NCI-H2029 treated with DMSO at 0.1 percent for 48 hours (cell line): ENCODE measurements at places on chromosomes 2 and 18.

- DNase-seq = no peak
Measured at GRCh38 chr18:11258039-11258610, 108.8 kb upstream of the PIEZO2 start.

DNA sequence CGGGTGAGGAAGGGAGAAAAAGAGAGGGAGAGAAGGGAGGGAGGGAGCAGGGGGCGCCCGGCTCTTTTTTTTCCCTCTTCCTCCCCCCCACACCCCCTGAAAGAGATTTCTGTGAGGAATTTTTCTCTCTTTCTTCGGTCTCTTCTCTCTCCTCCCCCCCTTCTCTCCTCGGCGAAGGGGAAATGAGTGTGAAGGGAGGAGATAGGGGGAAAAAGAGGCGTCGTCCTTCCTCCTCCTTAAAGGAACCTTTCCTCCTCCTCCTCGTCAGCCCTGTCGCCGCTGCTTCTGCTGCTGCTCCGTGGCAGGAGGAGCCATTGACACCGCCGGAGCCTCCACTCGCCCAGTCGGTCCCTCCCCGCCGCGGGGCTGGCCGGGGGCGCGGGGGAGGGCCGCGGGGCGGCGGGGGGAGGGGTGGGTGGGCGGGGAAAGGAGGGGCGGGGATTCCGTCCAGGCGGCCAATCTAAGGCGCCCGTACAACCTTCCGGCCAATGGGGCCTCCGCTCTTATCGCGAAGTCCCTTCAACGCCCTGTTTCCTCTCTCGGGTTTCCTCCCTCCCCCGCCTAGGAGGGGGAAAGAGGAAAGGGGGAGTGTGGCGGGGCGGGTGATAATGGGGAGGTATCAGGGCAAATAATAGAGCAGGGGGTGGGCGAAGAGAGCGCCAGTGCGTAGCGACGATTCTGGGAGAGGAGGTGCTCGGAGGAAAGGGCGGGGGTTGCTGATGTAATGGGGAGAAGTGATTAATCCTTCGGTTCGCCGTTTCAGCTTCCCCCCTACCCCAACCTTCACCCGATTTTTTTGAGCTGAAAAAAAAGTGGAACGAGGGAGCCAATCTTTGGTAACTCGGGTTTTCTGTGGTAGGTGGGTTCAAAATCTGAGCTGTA lies at the start of gene FBXO11:
Gene FBXO11, minus strand, starts transcription at position 342 of the 882 bp plus-strand sequence. CDS start 778 bp downstream, outside the sequence.
- DNase-seq = peak; percentile 79

- DNase-seq = no peak
Measured at GRCh38 chr2:43075811-43076585, 150.4 kb downstream of the ZFP36L2 start.

DNA sequence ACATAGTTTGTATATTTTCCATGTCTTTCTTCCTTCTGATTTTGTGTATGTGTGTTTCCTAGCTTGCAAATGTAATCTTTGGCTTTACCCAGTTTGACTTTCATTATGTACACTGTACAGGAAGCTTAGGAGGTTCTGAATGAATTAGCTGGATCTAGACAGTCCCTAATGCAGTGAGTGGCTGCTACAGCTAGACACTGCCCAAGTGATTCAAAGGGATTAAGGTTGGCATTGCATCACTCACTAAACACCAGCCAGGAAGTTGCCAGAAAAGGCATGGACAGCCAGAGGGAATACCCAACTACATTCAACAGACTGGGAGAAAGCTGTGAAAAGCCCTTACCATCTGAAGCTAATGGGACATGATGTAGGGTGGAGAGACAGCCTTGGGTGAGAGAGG lies 316.0 kb upstream of the MEX3C start:
- no peak for DNase-seq

DNA sequence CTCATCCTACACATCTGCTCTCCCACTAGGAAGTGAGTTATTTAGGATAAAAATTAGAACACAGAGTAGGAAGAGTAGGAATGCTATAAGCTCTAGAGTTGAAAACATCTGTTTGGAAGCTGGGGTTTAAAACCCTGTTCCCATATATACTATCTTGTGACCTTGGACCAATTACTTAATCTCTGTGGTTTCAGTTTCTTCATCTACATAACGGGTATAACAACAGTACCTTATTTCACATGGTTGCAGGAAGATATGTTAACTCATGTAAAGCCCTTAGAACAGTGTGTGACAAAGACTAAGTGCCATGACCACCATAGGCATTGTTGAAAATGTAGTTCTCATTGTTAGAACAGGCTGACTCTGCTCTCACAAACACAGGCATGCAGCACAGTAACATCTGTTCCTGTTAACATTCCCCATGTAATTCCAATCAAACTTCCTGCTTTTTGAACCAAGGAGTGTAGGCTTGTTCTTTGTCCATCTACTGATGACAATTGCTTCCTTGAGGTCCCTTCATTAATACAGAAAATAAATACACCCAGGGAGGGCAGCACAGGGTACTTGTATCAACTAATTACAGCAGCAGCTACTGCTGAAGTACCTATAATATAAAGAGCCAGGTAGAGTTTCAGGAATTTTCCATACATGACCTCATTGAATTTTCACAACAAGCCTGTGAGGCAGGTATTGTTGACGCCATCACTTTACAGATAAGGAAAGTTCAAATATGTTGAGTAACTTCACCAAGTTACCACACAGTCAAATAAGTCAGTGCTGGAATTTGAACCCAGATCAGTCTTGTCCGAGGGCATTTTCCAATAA lies 204.2 kb downstream of the L3MBTL4 start:
- peak; percentile 3 for DNase-seq

GRCh38 chr2:135829378-135830135 lies 7.4 kb downstream of the LCT start:
- DNase-seq = no peak

GRCh38 chr2:108267101-108267500 lies 21.6 kb upstream of the SULT1C2 start:
- DNase-seq = no peak

- no peak for DNase-seq
Measured at GRCh38 chr2:207216457-207216856, 50.7 kb upstream of the KLF7 start.

DNA sequence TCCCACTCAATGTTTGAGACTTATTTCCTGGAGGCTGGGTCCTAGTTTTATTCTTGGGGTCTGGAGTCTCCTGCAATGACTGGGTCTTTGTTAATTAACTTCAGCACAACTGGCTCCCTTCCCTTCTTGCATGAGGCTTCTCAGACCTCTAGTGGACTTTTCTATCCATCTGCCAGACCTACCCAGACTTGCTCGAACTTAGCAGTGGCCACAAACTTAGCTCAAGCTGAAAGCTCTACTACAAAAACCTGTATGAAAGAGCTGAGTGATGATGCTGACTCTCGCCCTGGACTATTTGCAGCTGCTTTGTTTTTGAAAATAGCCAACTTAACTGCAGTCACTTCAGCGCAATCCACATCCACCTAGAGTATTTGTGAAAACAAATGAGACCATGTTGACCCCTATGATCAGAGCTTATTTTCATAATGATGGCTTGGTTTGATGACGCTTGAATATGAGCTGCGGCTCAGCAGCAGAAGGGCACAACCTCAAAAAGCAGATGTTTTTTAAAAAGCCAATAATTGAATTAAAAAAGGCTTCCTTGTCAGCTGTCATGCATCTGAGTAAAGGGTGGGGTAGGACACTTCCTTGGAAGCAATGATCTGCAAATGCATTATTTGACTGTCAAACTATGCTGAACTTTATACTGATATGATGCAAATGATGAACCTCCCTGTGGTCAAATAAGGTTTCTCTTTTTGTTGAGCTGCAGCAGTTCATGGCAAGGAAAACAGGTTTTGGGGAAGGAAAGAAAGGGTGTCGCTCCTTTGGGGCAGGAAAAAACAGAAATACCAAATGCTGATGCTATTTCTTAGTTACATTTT lies 10.6 kb upstream of the ANXA4 start:
- no peak for DNase-seq

- no peak for DNase-seq
Measured at GRCh38 chr2:37080689-37081088, 3.5 kb downstream of the HEATR5B start.

GRCh38 chr2:60972889-60973656 lies 44.4 kb upstream of the PEX13 start:
- no peak for DNase-seq

DNA sequence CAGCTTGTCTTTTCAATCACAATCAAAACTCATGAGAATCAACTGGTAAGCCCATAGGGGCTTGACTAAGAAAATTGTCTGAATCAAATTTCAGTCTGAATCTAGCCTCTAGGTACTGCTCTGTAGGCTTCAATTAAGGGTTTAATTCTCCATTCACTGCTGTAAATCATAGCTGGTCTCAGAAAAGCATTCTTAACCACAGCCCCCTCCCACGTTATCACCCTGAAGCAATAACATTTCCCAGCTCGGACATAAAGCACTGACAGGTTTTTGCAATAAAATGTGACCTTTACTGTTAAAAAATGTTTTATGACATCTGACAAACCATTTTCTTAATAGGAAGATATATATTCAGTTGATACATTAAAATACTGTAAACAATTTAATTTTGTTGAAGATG lies 55.0 kb downstream of the LRP1B start:
- DNase-seq = no peak

- DNase-seq = peak; percentile 15
Measured at GRCh38 chr2:236748801-236749200, 179.2 kb downstream of the ACKR3 start.

DNA sequence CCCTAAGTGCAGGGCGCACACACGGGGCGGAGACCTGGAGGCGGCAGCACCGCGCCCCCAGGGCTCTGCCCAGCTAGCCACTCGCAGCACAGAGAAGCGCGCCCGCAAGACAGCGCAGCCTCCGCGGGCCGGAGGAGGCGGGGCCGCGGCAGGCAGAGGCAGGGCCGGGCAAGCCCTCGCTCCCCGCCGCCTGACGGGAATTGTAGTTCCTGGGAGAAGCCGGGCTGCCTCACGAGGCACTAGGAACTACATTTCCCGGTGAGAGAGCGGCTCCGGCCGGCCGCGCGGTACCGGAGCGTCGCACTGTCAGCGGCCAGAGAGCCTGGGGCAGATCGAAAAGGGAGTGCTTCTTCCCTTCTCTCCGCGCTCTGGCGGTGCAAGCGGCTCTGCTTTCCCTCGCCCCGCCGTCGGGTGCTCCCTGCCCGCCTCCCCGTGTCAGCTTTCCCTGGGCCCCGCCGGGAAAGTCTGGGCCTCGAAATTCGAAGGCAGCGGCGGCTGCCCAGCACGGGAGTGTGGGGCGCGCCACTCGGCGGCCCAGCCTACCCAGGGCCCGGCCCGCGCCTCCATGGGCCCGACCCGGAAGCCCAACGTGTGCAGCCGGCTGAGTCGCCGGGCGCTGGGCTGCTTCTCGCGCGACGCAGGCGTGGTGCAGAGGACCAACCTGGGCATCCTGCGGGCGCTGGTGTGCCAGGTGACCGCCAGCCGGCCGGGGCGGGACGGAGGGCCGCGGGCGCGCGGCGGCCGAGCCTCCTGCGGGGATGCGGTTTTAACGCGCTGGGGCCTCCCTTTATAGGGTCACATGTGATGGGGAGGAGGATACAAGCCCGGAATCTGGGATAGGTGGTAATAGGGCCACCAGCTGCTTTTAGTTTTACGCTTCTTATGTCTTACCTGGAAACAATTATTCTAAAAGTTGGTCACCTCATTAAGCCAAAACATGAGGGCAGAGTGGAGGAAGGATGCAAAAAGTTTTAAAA lies at the start of gene DCAF17:
Gene DCAF17, plus strand, starts transcription at position 214 of the 977 bp plus-strand sequence. Its CDS starts 352 bp downstream, at position 566.
- peak; percentile 80 for DNase-seq

- no peak for DNase-seq
Measured at GRCh38 chr2:126506786-126507185, 149.2 kb upstream of the GYPC start.

DNA sequence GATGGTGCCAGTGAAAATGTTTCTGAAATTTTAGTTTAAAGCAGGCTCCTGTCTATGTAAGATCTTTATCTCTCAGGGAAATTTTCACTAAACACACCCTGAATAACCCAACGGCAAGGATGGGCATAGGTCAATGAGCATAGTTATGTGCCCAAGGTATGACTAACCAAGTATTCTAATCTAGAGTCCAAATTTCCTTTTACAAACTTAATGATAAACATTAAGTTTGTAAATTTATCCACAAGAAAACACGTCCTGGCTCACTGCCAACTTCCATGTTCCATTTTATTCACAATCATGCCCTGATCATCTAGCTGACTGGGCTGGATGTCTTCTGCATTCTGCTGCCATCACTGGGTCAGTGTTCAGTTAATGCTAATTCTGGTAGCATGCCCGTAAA lies 151.2 kb downstream of the SRBD1 start:
- DNase-seq = no peak

GRCh38 chr2:86072271-86072858 lies 33.3 kb downstream of the POLR1A start:
- peak; percentile 77 for DNase-seq

DNA sequence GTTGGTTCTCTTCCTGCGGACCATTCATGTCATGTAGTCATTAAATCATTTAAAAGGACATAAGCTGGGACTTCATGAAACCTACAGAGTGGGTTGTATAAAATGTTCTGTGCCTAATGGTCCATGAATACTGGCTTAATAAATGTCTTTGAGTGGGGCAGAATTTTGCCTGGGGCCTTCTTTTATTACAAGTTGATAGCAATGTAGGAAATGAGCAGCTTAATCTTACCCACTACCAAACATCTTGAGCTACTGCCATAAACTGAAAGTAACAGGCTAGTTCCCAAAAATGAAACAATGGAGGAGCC lies 130.9 kb downstream of the TMEM17 start:
- no peak for DNase-seq

DNA sequence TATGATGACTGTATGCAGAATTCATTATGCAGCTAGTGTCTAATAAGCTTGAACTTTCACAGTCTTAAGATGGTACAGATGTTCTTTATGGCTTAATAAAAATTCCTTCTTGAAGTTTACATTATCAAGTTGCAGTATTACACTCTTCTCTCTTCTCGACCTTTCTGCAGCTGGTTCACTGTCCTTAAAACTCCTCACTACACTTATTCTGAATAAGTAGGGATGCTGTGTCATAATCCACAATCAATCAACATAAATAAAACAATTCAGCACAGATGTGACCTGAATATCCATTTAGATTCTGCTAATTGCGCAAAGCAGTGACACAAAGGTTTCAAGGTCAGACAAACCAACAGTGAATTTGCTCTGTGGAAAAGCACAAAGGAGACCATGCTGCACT lies 356.8 kb downstream of the SUCLG1 start:
- no peak for DNase-seq

DNA sequence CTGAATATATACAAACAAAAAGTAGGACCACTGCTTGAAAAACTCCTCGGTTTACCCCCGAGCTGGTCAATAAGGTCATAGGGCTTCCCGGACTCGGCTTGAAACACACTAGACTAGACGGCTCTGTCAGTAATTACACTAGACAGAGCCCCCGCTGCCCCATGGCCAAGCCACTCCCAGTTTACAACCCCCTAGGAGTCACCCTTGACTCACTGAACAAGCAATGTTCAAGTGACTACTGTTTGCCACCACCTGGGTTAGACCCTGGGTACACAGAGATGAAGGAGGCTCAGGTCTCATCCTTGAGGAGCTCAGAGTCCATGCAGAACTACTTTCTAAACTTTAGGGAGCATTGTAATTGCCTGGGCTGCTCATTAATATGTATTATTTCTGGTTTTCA lies 13.7 kb upstream of the PRELID3A start:
- DNase-seq = no peak

DNA sequence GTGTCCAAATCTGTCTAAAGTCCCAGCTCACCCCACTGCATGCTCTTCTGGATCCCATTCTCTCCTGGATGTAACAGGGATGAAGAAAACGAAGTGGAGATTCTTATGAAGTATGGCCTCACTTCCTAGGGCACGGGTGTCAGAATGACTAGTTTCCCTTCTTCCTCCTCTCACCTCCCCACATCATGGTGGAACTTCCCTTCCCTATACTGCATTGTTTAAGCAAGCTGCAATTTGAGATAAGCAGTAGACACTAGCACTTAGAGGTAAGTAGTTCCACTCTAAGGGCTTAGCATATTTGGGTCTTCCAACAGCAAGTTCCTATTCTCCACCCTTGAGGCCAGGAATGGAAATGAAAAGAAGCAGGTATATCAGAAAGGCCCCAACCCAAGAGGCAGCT lies 29.7 kb downstream of the SLC4A5 start:
- no peak for DNase-seq
